Right ventricle myocardium superior (tissue), 1 donor: ENCODE measurements at places on chromosomes 6 and 20. TPM values are rescaled to one million over a fixed set of nuclear protein-coding genes. Genes with fewer than 3 reads are reported as not detected.

The THBS2 gene
- 8.6 TPM for total RNA-seq

The SLC17A3 gene
- total RNA-seq: not detected

DNA sequence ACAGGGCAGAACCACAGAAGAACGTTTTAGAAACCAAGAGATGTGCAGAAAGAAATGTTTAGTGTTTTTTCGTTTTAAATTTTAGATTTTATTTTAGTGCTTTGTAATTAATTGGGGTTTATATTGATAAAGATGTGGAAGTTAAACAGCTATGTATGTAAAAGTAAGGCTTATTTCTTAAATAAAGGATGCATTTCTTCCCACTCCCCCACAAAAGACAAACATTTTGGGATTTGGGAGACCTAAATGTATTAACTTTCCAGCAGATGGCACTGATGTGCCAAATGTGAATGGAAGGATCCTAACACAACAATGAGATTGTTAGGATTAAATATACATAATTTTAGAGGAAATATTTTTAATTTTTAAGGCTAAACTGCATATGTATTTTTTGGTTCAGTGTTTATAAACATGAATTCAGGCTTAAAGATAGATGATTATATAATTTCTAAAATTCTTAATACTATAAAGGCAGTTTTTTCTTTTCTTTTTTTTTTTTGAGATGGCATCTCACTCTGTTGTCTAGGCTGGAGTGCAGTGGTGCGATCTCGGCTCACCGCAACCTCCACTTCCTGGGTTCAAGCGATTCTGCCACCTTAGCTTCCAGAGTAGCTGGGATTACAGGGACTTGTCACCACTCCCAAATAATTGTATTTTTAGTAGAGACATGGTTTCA, 12.0 kb downstream of the PFDN4 start:
- DNase-seq: no peak

- DNase-seq: no peak
Measured at GRCh38 chr20:15654208-15654649, 919.0 kb downstream of the KIF16B start.

GRCh38 chr6:25296217-25296905, 17.2 kb downstream of the CARMIL1 start:
- no peak for DNase-seq

DNA sequence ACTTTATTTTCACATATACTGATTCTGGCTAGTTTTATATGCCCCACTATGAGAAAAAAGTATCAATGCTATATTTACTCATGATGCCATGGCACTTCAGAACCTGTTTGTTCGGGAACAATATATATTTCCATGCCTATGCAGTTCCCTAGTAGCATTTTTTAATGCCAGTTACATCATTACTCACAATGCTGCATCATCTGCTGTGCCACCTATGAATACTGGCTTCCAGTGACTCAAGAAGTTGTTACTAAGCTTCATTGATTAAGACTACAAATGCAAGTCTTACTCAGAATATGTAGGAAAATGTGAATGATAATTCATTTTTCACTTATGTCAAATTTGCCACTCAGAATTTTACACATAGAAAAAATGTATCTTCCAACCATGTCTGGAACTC, 97.9 kb downstream of the MAFB start:
- DNase-seq: no peak

DNA sequence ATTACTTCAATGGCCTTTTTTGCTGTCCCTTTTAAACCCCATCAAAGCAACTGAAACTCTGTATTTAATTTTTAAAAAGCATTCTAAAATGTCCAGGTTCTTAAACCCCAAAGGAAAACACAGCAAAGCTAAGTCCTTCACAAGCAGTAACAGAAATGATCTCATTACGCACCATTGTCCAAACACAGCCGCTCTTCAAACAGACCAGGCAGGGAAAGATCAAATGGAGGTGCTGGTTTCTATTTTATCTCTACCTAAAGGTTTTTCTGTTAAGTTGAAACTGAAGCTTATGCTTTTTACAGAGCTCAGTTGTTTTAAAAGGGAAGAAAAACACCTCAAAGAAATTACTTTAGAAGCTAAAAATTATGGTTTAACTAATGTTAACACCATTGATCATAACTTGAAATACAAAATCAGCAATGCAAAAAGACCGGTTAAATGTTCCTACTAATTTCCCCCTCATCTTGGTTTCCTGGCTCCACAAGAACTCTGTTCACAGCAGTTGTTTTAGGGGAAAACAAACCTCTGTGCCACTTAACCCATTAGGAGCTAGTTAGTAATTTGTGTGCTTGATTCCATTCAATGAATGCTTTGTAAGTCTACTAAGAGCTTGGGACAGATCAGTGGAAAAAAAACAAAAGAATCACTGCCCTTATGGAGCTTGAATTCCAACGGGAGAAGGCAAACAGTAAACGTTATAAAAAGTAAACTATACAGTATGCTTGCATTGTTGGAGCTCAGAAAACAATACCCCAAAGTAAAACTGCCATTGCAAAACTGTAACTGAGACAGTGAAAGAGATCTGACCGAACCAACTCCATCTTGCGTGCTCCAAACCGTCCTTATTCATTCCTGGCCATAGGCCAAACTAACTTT, 87.4 kb downstream of the CD24 start:
- DNase-seq: no peak

GRCh38 chr6:131257104-131257503, 121.8 kb downstream of the AKAP7 start:
- no peak for DNase-seq

GRCh38 chr20:32648761-32649650, 24.7 kb downstream of the C20orf203 start:
- DNase-seq: no peak

- no peak for DNase-seq
Measured at GRCh38 chr6:137039010-137039409, 5.8 kb downstream of the IL20RA start.

DNA sequence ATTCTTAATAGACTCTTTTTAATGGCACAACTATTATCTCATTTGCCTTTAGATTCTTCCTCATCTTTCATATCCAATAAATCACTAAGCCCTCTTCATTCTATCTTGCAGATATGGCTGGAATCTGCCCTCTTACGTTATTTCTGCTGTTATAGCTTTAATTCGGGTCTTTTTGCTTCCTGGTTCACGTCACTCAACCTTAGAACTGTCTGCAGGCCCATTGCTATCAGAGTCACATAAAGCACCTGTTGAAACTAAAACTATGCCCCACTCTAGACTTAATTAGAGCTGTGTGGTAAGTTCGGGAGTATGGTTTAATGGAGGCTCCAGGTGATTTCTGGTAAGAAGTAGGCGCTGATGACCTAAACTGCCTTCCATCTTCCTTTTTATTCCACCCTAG, 988 bp downstream of the QRSL1 start:
- no peak for DNase-seq

- DNase-seq: no peak
Measured at GRCh38 chr6:16733085-16733484, 28.2 kb downstream of the ATXN1 start.

The IPCEF1 gene
- 1.3 TPM for total RNA-seq

DNA sequence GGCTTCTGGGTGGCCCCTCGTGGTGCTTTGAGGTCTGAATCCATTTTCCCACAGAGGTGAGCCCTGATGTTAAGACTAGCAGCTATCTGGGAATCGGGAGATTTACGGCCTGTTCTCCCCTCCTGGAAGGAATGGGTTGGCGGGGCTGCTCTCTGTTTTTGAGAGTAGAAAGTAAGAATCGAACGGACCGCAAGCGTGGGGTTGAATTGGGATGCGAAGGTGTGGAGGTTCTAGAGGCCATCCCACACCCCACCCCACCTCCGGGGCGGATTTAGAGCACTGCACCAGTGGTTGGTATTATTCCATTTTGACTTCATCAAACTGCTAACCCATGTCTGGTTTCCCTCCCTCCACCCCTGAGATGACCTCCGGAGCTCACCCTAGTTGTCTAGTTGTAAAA, 11.5 kb downstream of the PYGB start:
- DNase-seq: no peak

DNA sequence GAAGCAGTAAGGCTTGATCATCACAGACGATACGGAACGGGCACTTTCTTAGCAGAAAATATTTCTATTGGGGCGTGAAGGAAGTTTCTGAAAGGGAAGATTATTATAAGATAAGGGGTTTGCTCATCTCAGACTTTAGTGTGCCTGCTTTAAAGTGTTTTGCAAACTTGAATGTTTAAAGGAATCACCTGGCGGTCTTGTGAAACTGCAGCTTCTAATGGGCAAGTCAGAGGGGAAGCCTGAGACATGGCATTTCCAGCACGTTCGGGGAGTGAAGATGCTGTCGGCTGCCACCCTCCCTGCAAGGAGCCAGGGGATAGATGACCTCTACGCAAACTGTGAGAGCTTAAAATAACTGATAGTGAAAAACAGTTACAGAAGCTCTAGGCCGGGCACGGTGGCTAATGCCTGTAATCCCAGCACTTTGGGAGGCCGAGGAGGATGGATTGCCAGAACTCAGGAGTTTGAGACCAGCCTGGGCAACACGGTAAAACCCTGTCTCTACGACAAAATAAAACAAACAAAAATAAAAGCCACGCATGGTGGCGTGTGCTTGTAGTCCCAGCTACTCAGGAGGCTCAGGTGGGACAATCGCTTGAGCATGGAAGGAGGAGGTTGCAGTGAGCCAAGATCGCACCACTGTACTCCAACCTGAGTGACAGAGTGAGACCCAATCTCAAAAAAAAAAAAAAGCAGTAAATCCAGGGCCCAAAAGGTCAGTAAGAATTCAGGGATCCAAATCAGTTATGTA, 2.3 kb upstream of the KIF16B start:
- no peak for DNase-seq

GRCh38 chr20:63686492-63687321, 9.7 kb upstream of the TNFRSF6B start:
- peak; percentile 89 for DNase-seq

The MCCD1 gene
- not detected for total RNA-seq

DNA sequence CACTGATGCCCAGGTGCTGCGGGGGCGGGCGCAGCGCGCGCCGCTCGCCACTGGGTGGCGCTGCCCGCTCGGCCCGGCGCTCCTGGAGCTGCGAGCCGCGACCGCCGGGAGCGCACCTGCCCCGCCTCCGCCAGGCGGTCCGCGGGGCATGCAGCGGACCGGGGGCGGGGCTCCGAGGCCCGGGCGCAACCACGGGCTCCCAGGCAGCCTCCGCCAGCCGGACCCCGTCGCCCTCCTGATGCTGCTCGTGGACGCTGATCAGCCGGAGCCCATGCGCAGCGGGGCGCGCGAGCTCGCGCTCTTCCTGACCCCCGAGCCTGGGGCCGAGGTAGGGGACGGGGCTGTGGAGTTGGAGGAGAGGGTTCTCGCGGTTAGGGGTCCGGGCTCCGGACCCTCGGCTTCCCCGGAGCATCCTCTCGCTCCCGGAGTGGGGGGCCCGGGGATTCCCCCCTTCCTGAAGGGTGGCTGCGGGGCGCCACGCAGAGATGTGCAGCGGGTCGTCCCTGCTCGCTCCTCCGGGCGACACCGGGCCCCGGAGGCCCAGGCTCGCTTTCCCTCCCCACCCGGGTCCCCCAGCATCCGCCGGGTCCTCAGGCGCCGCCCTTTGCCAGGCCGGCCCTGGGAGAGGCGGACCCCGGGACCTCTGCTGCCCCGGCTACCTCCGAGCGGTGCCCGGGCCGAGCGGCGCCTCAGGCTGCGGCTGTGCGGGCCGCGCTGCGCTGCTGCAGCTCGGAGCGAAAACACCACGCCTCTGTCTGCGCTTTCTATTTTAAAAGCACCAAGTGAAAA, at the start of gene BCAS4:
Gene BCAS4 (plus strand): TSS at position 216 of the 789 bp plus-strand sequence. CDS start 23 bp downstream, at position 239.
- peak; percentile 81 for DNase-seq

DNA sequence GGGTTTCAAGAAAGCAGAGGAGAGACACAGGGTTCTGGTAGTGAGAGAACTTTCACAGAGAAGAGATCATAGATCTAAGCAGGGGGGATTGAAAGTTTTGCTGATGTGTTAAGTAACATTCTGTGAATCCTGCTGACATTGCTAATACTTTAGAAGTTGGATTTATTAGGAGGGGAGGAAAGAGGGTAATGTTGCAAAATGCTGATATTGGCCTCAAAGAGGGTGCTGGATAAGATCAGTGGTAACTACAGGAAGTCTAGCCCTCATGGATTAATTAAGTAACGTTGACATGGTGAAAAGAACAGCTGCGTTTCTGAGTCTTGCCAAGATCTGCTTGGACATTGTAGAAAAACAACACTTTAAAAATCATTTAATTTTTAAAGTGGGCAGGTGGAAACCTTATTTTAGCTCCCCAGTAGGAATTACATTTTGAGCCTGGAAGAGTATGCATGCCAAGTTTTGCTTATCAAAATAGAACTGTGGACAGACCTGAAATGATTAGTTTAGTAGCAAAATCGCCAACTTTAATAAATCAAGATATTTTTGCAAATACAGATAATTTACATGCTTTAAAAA, 606.0 kb upstream of the HTR1E start:
- no peak for DNase-seq

The SIRPA gene
- 19.5 TPM for total RNA-seq

DNA sequence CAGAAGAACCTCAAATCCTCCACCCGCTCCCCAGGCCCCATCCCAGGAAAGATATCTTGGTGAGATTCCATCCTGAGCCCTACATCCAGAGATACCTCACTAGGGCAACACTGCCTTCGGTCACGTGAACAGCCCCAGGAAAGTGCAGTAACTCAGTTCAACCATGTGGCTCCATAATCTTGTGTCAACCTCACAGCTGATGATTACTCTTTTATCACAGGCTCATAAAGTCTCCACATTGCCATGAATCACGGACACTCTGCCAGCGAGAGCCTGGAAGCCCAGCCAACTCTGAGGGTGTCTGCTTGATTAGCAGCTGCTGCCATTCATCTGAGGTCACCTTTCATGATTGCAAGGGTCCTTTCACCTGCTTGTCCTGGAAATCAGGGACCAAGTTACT, 175.8 kb upstream of the LRFN2 start:
- peak; percentile 74 for DNase-seq

The KIAA0408 gene
- 3.1 TPM for total RNA-seq

DNA sequence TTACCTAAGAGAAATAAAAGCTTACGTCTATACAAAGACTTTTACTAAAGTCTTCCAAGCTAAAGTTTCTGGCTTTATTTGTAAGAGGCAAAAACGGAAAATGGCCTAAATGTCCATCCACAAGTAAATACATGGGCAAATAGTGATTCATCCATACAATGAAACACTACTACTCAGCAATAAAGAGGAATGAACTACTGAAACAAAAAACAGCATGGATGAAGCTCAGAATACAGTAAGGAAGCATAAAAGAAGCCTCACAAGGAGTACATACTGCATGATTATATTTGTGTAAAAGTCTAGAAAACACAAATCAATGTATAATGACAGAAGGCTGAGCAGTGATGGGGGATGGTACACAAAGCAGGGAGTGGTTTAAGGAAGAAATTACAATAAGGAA, 84.7 kb downstream of the F13A1 start:
- DNase-seq: no peak

The TAAR1 gene
- not detected for total RNA-seq

GRCh38 chr6:90144928-90145555, 151.6 kb downstream of the BACH2 start:
- DNase-seq: no peak
